ENCODE measurements at places on chromosomes 2 and 18. TPM values are rescaled to one million over a fixed set of nuclear protein-coding genes. Genes with fewer than 3 reads are reported as not detected.

- DNase-seq: no peak
These were observed 31.2 kb downstream of the SCN9A start for GRCh38 chr2:166344286-166345113.

GRCh38 chr2:160784034-160784433, 290.4 kb upstream of the RBMS1 start:
- DNase-seq: no peak

DNA sequence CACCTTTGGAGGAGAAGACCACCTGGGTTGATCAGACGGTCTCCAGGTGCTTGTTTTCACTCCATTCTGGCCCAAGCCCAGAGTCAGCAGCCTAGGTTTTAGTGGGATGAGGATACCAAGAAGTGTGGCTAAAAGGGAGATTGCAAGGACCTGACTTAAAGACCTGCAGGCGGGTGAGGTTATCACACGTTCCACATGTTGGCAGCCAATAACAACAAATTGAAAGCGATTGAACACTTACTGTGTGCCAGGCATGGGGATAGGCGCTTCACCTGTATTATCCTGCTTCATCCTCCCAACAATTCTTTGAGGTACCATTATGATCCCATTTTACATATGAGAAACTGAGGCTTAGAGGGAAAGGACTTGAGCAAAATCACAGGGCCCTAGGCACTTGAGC, 5.0 kb downstream of the ARL4C start:
- no peak for DNase-seq

DNA sequence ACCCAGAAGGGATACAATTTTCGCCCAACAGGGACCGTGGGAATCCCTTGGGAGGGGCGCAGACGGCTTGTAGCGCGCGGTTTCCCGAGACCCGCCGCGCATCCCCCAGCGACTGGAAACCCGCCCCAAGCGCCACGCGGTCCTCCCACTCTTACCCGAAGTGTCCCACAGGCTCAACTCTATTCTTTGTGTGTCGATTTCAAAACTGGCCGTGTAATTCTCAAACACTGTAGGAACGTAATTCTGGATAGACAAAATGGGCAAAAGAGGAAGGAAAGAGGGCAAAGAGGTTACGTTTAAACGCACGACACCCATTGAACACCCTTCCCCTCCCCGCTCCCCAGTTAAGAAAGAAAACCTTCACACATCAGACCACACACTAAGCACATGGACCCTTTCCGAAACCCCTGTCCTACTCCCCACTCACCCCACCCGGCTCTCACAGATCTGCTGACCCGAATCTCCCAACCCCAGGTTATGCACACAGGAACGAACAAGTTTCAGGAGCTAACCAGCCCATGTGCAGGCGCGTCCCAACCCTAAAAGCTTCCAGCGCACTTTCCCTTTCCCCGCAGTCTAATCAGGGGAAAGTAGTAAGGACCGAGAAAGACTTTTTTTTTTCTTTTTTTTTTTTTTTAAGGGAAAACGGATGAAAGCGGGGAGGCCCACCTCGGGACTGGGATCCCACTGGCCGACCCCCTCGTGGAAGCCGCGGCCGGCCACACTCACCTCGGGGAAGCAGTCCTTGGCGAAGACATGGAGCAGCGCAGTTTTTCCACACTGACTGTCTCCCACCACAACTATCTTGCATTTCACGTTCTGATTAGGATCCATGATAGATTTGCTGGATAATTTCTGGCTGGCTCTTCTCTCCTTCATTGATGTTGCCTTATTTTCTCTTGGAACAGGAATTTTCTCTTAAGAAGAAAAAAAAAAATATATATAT, 655 bp downstream of the RND3 start:
- DNase-seq: peak; percentile 45

GRCh38 chr2:953975-954686, 3.5 kb downstream of the SNTG2 start:
- peak; percentile 36 for DNase-seq

GRCh38 chr2:127884436-127884835, 1.3 kb downstream of the AMMECR1L start:
- DNase-seq: no peak

DNA sequence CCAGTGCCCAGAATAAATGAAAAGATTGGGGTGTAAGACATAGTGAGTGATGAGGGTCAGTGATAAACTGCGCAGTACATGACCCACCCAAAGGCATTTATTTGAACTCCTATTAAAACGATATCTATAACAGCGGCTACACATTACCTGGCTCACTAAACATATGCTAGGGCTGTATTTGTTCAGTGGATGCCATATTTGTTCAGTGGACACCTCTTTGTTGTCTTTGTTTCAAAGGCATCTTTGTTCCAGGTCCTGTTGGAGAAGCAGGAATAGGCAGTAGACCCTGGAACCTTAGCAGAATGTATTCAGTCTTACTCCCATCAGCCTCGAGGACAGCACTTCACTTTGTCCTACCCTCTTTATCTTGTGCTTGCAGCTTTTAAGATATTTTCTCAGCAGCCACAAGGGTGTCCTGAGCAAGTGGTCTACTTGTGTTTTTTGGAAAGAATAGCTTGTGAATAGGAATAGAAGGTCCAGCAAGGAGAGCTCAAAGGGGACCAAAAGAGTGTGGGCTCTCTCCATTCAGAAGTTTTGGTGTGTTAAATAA, 650.8 kb upstream of the FANCL start:
- no peak for DNase-seq

- DNase-seq: no peak
These were observed 930.7 kb downstream of the BCL11A start for GRCh38 chr2:59622599-59623308.

DNA sequence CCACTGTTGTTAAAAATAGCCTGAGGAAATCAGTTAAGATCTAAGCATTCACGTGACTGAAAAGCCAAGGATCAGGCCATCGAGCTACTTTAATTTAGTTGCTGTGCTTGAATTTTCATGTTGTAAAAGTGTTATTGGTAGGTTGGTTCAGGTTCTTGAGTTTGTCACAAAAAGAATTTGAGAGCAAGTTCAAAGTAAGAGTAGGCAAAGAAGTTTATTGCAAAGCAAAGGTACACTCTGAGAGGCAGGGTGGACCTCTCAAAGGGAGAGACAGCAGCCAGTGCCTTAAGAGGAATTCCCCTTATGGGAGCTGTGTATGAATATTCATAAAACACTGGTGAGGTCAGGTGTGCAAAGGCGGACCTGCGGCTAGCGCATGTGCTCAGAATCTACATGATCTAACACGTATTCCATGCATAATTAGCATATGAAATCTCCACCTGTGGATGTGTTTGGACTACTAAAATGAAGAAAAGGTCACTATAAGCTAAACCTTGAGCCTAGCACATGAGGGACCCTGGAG, 236.5 kb downstream of the NDUFA10 start:
- no peak for DNase-seq

GRCh38 chr2:120984046-120984445, 248.4 kb downstream of the GLI2 start:
- DNase-seq: no peak

DNA sequence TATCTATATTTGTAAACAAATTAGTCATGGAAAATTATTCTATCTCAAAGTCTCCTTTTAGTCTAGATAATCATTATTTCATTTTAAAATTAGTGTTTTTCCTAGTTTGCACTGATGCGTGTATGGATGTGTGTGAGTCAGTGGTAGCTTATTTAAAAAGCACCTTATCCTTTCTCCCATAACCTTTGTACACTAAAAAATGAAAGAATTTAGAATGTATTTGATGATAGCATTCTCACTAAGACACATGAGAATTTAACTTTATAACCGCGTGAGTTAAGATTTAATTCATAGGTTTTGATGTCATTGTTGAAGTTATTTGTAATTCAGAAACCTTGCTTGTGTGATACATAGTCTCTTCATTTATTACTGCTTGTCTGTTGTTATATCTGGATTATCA, 81.7 kb downstream of the ACSL3 start:
- DNase-seq: no peak

- DNase-seq: no peak
These were observed 242.1 kb upstream of the HS6ST1 start for GRCh38 chr2:128560718-128561117.

DNA sequence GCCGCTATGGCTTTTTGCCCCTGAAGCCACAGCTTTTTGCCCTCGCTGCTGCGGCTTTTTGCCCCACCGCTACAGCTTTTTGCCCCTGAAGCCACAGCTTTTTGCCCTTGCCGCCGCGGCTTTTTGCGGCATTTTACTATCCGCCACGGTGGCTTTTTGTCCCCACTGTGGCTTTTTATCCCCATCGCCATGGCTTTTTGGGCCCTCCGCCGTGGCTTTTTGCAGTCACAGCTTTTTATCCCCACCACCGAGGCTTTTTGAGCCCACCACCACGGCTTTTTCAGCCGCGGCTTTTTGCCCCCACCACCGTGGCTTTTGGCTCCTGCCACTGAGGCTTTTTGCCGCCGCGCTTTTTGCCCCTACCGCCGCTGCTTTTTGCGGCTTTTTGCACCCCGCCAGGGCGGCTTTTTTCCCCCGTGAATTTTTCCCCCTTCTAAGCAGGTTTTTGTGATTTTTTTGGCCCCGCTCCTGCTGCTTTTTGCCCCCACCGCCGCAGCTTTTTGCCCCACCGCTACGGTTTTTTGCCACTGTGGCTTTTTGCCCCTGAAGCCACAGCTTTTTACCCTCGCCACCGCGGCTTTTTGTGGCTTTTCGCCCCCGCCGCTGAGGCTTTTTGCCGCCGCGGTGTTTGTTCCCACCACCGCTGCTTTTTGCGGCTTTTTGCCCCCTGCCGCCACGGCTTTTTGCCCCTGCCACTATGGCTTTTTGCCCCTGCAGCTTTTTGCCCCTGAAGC, 2797.2 kb upstream of the TEKT4 start:
- DNase-seq: no peak

DNA sequence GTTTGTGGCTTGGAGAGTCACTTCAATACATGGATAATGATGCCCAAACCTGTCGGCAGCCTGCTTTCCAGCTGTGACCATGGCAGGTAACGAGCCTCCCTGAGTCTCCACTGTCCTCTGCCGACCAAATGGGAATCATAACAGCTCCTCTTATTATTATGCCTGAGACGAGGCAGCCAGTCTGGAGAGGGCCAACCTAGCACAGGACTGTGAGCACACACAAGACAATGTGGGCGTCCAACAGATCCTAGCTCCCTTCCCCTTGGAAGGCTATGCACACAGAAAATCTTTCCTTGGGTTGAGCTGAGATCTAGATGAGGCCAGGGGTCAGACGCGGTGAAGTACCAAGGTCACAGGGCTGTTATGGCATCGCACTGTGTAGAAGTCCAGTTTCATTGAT, 890 bp upstream of the SLC4A3 start:
- no peak for DNase-seq

The SKA1 gene
- total RNA-seq: 0.20 TPM

The ZNF519 gene
- 5.0 TPM for total RNA-seq

The TSHZ1 gene
- total RNA-seq: 0.69 TPM

The PSTPIP2 gene
- total RNA-seq: 21.9 TPM

The REL gene
- total RNA-seq: 12.4 TPM

The TUBA3D gene
- total RNA-seq: not detected

The SF3B6 gene
- 133 TPM for total RNA-seq

The ALLC gene
- not detected for total RNA-seq

The ARHGEF4 gene
- 0.35 TPM for total RNA-seq

The SYT4 gene
- total RNA-seq: not detected

The SPP2 gene
- not detected for total RNA-seq

The MSH2 gene
- total RNA-seq: 34.4 TPM

The SP5 gene
- total RNA-seq: 0.69 TPM

The STAMBP gene
- 36.5 TPM for total RNA-seq

The E2F6 gene
- total RNA-seq: 11.8 TPM

Measured in renal cortical epithelial cell (primary cell).